ENCODE measurements at places on chromosomes 12 and 14. TPM values are rescaled to one million over a fixed set of nuclear protein-coding genes. Genes with fewer than 3 reads are reported as not detected.

KRT73 gene
- 0.77 TPM for total RNA-seq

DNAH10 gene
- total RNA-seq: 1.2 TPM

NELL2 gene
- total RNA-seq: 1.7 TPM

ALDH6A1 gene
- total RNA-seq: 17.1 TPM

KRT79 gene
- not detected for total RNA-seq

NRL gene
- total RNA-seq: 1.2 TPM

CLEC7A gene
- not detected for total RNA-seq

C12orf56 gene
- 0.62 TPM for total RNA-seq

TAS2R9 gene
- total RNA-seq: not detected

LRRIQ1 gene
- total RNA-seq: 1.1 TPM

ZNF891 gene
- 2.0 TPM for total RNA-seq

BICDL1 gene
- 2.8 TPM for total RNA-seq

PARPBP gene
- 7.5 TPM for total RNA-seq

RAB2B gene
- total RNA-seq: 25.0 TPM

ABCD2 gene
- total RNA-seq: not detected

KRT6C gene
- total RNA-seq: not detected

IGFBP6 gene
- 21.1 TPM for total RNA-seq

TSHR gene
- not detected for total RNA-seq

JPH4 gene
- 0.64 TPM for total RNA-seq

KRT1 gene
- not detected for total RNA-seq

RAD9B gene
- 0.54 TPM for total RNA-seq

MYO1A gene
- 0.36 TPM for total RNA-seq

SSTR1 gene
- total RNA-seq: 0.21 TPM

RNASE7 gene
- not detected for total RNA-seq

TMPRSS12 gene
- not detected for total RNA-seq
